Ovary (tissue), 10 donors: ENCODE measurements at places on chromosomes 4 and X. TPM values are rescaled to one million over a fixed set of nuclear protein-coding genes. Genes with fewer than 3 reads are reported as not detected.

Gene PDCL2
- not detected for total RNA-seq

DNA sequence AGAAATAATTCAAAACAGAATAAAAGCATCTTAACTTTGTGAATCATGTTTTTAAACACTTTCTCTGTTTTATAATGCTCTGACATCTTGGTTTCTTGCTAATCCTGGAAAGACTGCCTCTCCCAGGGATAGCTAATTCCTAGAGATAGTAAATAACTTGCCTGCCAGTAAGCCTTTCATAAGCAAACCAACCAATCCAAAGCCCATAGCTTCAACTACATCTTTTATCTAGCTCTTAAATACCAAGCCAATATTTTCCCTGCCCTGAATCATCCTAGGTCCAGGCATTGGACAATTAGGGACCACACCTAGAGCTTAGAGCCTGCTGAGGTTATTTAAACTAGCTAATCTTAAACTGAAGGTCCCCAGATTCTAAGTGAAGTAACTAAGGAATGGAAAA is 223.7 kb upstream of the DIPK2B start:
- DNase-seq = no peak

Gene PABPC1L2A
- not detected for total RNA-seq

DNA sequence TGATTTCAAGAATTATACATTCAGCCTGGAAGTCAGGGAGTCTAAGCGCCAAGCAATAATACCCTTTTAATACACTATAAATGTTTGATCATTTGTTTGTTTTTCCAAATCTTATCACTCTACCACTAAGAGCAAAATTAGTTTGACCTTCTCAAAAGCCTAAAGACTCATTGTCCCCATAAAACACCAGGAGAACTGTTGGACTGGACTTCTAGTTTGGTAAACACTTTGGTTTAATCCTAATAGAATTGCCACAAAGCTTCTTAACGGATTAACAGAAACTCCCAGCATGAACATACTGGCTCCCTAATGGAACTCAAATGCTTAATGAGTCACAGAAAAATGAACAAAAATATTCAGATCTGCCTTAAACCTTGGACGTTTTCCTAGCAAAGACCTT is 34.9 kb downstream of the SYTL5 start:
- no peak for DNase-seq

- DNase-seq = no peak
Observed at GRCh38 chrX:12308420-12308819, 170.1 kb downstream of the FRMPD4 start.

Gene BGN
- total RNA-seq = 54.2 TPM

Gene SSX2
- total RNA-seq = not detected

GRCh38 chrX:13253223-13253622 is 66.6 kb downstream of the ATXN3L start:
- no peak for DNase-seq

GRCh38 chrX:66677430-66677829 is 38.6 kb upstream of the EDA2R start:
- DNase-seq = no peak

Gene CXCL8
- total RNA-seq = 0.48 TPM

Gene ADH1C
- total RNA-seq = 1.5 TPM

DNA sequence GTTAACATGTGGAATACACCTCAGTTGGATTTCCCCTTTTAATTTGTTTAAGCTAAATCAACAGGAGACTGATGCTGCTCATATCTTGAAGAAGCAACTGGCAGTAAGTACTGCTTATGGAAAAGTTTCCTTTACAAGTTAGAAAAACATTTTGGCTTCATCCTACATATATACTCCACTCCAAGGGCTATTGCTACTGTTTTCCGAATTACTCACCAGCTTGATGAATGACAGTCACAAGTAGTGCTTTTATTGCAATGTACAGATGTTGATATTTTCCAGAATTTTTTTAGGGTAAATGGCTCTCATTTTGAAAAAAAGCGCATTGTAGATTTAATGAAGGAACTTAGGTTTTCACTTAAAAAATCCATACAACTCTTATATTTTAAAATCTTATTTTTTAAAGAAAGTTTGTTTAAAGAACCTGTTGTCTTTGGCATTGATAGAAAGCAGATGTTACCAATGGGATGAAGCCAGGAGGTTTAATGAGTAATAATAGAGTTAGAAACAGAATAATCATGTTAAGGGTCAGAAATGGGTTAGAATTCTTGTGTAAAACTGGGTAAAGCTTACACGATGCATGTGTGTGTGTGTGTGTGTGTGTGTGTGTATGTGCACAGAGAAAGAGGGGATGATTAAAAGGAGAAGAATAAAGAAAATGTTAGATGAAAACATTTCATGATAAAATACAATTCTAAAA is 272.9 kb downstream of the CFAP299 start:
- DNase-seq = no peak

DNA sequence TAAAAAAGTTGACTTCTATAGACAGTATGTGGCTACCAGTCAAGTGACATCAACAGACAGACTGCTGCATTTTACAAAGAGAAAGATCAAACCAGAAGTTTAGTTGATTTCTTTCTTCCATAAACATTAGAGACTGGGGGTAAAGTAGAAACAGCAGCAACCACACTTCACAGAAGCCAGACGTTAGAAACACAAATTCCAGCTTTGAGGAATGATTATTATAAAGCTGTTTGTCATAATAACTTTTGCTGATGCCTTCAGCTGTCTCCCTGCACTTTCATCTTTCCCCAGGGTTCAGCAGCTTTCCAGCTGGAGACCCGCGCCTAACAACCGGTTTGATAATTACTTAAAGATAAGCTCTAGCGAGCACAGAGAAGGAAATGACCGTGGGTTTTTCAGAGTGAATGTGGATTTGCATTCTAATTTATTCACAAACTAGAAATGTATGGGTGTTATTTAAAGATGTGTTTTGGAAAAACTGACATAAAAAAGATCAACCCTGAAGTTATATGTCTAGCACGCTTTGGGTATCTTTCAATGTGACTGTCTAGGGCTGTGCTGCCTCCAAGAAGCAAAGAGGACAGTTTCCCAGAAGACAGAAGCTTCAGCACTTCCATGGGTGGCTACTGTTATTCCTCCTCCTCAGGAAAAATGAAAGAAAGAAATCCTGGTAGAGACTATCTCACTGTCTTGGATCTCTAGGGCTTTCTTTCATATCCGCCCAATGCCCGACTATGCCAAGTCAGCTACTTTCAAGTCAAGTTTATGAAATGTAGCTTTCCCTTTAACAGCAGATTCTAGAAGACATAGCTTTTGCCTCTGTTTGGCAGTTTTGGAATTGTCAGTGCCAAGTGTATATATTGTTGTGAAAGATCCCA is 15.0 kb upstream of the ENAM start:
- no peak for DNase-seq

Gene HS3ST1
- 33.6 TPM for total RNA-seq

GRCh38 chr4:7668271-7668670 is 233.5 kb upstream of the PSAPL1 start:
- DNase-seq = no peak

DNA sequence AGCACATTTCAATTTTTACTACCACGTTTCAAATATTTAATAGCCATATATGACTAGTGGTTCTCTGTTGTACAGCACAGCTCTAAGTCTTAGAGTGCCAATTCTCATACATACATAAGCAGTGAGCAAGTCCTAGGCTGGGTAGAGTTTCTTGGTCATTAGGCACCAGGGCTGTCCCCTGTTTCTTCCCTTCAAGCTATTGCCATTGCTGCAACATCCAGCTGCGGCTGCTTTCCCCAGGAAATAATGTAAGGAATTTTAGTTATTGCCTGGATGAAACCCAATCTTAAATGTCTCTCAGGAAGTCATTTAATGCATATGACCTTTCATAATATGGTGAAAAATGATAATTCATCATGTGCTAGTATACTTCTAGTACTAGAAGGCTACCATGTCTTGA is 74.1 kb upstream of the PPP3CA start:
- no peak for DNase-seq

GRCh38 chrX:9530848-9531274 is 66.0 kb downstream of the TBL1X start:
- peak; percentile 79 for DNase-seq

DNA sequence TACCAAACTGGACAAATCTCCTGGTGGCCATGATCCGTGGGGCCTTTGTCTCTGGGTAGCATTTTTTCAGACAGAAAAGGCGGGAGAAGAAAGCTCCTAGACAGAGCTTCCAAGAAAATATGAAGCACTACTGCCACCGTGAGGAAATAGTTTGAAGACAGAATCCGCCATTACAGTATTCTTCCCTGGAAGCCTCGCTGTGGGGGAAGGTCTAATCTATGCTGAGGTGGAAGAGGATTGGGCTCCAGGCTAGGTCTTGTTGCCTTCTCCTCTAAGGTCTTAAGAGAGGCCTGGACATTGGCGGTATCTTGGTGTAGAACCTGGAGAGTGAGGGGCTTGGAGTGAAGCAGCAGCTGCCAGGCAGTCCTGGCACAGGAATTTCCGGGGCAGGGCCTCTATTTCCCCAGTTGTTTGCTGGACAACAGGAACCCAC is 218.9 kb downstream of the OR13H1 start:
- peak; percentile 62 for DNase-seq

DNA sequence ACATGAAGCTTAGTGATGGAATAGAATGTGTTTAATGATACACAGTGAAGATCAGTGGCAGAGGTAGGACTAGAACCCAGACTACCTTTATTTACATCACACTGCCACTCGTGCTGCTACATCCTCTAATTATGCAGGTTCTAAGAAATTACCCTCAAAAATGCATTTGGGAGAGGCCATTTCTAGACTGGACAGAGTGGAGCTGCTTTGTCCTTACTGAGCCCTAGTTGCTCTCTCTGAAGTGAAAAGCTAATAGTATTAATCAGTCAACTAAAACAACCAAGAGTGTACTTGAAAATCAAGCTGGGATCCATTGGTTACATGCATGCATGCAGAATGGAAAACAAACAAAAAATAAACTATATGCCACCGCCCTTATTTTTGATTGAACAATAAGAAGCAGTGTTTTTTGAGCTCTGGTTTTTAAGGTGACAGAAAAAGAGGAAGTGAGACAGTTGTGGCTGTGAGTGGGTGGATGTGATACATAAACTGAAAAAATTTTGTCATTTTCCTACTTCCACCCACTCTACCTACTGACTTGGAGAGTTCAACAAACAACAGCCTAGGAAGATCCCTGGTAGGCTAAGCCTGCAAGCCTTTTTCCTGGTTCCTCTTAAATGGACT is 6.8 kb upstream of the VSIG4 start:
- no peak for DNase-seq

Gene GABRQ
- total RNA-seq = not detected

Gene CLTRN
- total RNA-seq = 1.2 TPM

- DNase-seq = no peak
Observed at GRCh38 chr4:2105559-2105958, 46.4 kb downstream of the NAT8L start.
